ENCODE measurements at places on chromosomes 5 and 9. TPM values are rescaled to one million over a fixed set of nuclear protein-coding genes. Genes with fewer than 3 reads are reported as not detected.

SLIT3 gene
- 16.2 TPM for total RNA-seq

SPOCK1 gene
- 7.9 TPM for total RNA-seq

TERT gene
- 0.38 TPM for total RNA-seq

SERINC5 gene
- total RNA-seq: 52.0 TPM

PRRX2 gene
- 24.1 TPM for total RNA-seq

C8G gene
- total RNA-seq: not detected

OR13C8 gene
- not detected for total RNA-seq

NIPAL4 gene
- total RNA-seq: 130 TPM

IL31RA gene
- total RNA-seq: 1.7 TPM

S1PR3 gene
- total RNA-seq: 3.1 TPM

CCL19 gene
- not detected for total RNA-seq

NMUR2 gene
- not detected for total RNA-seq

OR13J1 gene
- not detected for total RNA-seq

SNCAIP gene
- total RNA-seq: 13.0 TPM

LMAN2 gene
- total RNA-seq: 168 TPM

RASGRF2 gene
- 5.3 TPM for total RNA-seq

FAM169A gene
- 2.9 TPM for total RNA-seq

IFNA21 gene
- not detected for total RNA-seq

HTR4 gene
- total RNA-seq: 1.0 TPM

SLCO6A1 gene
- total RNA-seq: not detected

ADCY2 gene
- 11.5 TPM for total RNA-seq

MLANA gene
- 6.3 TPM for total RNA-seq

WNT8A gene
- not detected for total RNA-seq

GADD45G gene
- 48.9 TPM for total RNA-seq

ADGRD2 gene
- total RNA-seq: not detected

CER1 gene
- not detected for total RNA-seq

ANKRD34B gene
- total RNA-seq: not detected

C9orf50 gene
- not detected for total RNA-seq

IL4 gene
- not detected for total RNA-seq

IL33 gene
- 6.3 TPM for total RNA-seq

ZBTB6 gene
- 9.6 TPM for total RNA-seq

CDC14B gene
- 8.3 TPM for total RNA-seq

SFXN1 gene
- total RNA-seq: 35.8 TPM

NOL6 gene
- 40.2 TPM for total RNA-seq

COL5A1 gene
- 12.8 TPM for total RNA-seq

FOXD4 gene
- total RNA-seq: 0.91 TPM

ANKRA2 gene
- 19.4 TPM for total RNA-seq

GABRB2 gene
- total RNA-seq: 0.19 TPM

PFN3 gene
- total RNA-seq: not detected

GFI1B gene
- total RNA-seq: not detected

PCDHA9 gene
- 0.06 TPM for total RNA-seq

PDCD1LG2 gene
- 2.5 TPM for total RNA-seq

SPAG8 gene
- total RNA-seq: not detected
